ENCODE measurements at places on chromosomes 4 and X.

- DNase-seq: no peak
- no peak overlapping the region for H3K4me3 ChIP-seq
- H3K4me1 ChIP-seq: no peaks in the 10 kb centered on the region
- H3K27me3 ChIP-seq: no peaks in the 10 kb centered on the region
These were observed 226.2 kb upstream of the TENM3 start for GRCh38 chr4:182017038-182017437.

DNA sequence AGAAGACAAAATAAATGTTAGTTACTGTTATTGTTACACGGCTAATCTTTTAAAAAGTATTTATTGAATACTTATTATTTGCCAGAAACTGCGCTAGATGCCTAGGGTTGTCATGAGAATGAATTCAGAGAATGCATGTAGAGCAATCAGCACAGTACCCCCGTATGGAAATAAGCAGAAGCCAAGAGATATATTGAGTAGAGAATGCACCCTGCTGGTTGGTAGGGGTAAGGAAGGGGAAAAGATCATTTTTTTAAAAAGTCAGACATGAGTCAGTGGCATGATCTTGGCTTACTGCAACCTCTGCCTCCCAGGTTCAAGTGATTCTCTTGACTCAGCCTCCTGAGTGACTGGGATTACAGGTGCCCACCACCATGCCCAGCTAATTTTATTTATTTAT is 13.1 kb upstream of the DRP2 start:
- no peak overlapping the region for H3K27ac ChIP-seq
- no peak overlapping the region for H3K4me3 ChIP-seq
- H3K36me3 ChIP-seq: no peaks in the 10 kb centered on the region
- no peaks in the 10 kb centered on the region for H3K27me3 ChIP-seq

- no peak overlapping the region for H3K4me3 ChIP-seq
- peaks cover 2% of the 10 kb centered on the region for H3K4me1 ChIP-seq
- peaks cover 10% of the 10 kb centered on the region for H3K36me3 ChIP-seq
- peaks cover 4% of the 10 kb centered on the region for H3K27me3 ChIP-seq
- no peak for DNase-seq
These were observed 72.9 kb downstream of the SHOX start for GRCh38 chrX:703466-703865.

GRCh38 chr4:185566425-185566824 is 31.1 kb upstream of the PDLIM3 start:
- H3K4me3 ChIP-seq: no peak overlapping the region
- H3K4me1 ChIP-seq: no peaks in the 10 kb centered on the region
- no peak for DNase-seq
- peaks cover 16% of the 10 kb centered on the region for H3K27me3 ChIP-seq

DNA sequence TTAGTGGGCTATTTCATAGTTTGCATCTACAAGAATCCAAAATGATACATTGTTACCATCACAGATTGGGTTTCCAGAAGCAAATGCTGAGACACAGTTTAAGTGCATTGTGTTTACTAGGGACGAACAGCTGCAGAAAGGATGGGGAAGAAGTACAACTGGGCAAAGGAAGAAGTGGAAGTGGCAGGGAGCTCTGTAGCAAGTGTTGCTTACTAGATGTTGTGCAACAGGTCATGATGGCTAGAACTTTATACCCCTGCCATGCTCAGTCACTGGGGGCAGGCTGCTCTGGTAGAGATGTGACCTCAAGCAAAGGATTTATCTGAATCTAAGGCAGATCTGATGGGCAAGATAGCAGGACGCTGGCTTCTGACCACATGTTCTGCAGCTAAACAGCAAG is 76.1 kb upstream of the EMCN start:
- DNase-seq: no peak
- H3K4me1 ChIP-seq: no peaks in the 10 kb centered on the region
- H3K27ac ChIP-seq: no peak overlapping the region
- no peaks in the 10 kb centered on the region for H3K36me3 ChIP-seq
- H3K4me3 ChIP-seq: no peak overlapping the region

- H3K36me3 ChIP-seq: no peaks in the 10 kb centered on the region
- H3K4me1 ChIP-seq: no peaks in the 10 kb centered on the region
- no peak overlapping the region for H3K27ac ChIP-seq
- H3K27me3 ChIP-seq: no peaks in the 10 kb centered on the region
- no peak for DNase-seq
These were observed 739.4 kb upstream of the TENM3 start for GRCh38 chr4:181503687-181504390.

- H3K27ac ChIP-seq: no peak overlapping the region
- no peaks in the 10 kb centered on the region for H3K36me3 ChIP-seq
- peaks cover 5% of the 10 kb centered on the region for H3K27me3 ChIP-seq
- no peak for DNase-seq
- H3K4me3 ChIP-seq: no peak overlapping the region
These were observed 139.3 kb downstream of the CHIC2 start for GRCh38 chr4:53925050-53925605.

DNA sequence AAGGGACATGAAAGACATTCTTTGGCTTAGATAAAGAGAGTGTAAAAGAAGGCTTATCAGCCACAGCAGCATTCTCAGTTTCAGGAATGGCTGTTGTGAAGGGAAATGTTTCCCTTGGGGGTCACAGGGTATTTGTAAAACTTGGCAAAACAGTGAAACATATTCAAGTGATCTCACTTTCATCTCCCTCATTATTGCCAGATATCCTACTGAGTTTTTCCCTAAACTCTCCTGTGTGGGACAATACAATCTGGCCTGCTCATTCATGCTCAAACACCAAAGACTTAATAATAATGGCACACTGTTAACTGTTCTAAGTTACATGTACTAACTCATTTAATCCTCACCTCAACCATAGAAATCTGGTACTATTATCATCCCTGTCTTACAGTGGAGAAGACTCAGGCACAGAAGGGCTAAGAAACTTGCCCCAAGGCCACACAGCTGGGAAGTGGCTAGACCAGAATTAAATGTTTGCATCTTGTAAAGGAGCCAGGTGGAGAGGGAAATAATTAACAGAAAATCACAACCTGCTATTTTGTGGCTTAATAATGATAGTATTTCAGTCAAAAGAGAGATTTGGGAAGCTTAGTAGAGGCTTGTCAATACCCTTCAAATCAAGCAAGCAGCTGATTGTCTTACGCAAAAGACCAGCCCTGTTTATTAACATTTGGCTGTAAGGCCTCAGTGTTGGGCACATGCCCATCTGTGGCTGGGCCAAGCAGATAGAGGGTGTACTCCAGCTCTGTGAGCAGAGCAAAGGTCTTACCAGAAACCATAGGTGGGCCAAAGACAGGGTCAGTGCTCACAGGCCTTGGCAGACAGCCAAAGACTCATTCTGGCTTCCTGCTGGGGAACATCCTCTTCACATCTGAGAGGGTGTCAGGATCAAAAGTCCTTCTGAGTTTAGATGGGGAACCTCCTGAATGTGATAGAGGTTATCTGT is 17.3 kb downstream of the SMPX start:
- no peak for DNase-seq
- H3K36me3 ChIP-seq: no peaks in the 10 kb centered on the region
- H3K27ac ChIP-seq: no peak overlapping the region
- H3K4me3 ChIP-seq: no peak overlapping the region

- H3K27me3 ChIP-seq: no peaks in the 10 kb centered on the region
- H3K4me3 ChIP-seq: no peak overlapping the region
- H3K4me1 ChIP-seq: no peaks in the 10 kb centered on the region
- peaks cover 1% of the 10 kb centered on the region for H3K36me3 ChIP-seq
These were observed 755.4 kb upstream of the HTR2C start for GRCh38 chrX:113828470-113828869.

DNA sequence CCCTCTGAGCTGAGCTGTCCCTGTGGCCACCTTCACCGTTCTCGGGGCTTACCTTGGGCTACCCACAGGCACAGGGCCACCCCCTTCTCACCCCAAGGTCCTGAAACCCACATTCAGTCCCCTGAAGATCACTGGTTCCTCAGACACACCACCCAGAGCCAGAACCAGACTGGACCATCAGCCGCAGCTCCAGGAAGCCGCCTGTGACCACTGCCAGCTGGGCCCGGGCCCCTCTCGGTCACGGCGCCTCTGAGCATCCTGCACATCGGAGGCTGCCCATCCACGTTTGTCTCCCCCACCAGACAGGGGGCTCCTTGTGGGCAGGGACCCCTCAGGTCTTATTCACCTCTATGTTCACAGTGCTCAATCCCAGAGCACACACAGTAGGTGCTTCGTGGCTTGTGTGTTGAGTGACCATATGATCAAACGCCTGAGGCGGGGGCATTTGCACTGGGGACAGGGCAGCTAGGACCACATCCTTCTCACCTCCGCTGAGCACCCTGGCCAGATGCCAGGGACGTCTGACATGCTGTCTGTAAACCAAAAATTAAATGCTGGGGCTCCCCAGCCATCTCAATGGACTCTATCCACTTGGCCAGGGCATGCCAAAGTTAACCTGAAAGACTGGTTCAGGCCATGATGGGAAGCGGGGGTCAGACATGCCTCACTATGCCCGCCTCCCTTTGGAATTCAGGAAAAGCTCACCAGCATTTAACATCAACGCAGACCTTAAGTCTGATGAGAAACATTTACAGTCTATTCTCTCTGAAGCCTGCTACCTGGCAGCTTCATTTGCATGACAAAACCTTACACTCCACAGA is 109.4 kb upstream of the AFAP1 start:
- H3K4me1 ChIP-seq: peaks cover 13% of the 10 kb centered on the region
- no peak overlapping the region for H3K4me3 ChIP-seq
- H3K27me3 ChIP-seq: no peaks in the 10 kb centered on the region
- no peak overlapping the region for H3K27ac ChIP-seq
- no peak for DNase-seq
- no peaks in the 10 kb centered on the region for H3K36me3 ChIP-seq

- H3K27me3 ChIP-seq: peaks cover 24% of the 10 kb centered on the region
- no peaks in the 10 kb centered on the region for H3K36me3 ChIP-seq
- H3K4me1 ChIP-seq: no peaks in the 10 kb centered on the region
- DNase-seq: no peak
These were observed 11.4 kb downstream of the RTL8B start for GRCh38 chrX:135010921-135011320.

- no peak for DNase-seq
- no peaks in the 10 kb centered on the region for H3K4me1 ChIP-seq
- H3K4me3 ChIP-seq: no peak overlapping the region
- no peak overlapping the region for H3K27ac ChIP-seq
- no peaks in the 10 kb centered on the region for H3K27me3 ChIP-seq
- no peaks in the 10 kb centered on the region for H3K36me3 ChIP-seq
These were observed 54.8 kb downstream of the FGFBP1 start for GRCh38 chr4:15883610-15884243.

- no peak overlapping the region for H3K4me3 ChIP-seq
- no peaks in the 10 kb centered on the region for H3K36me3 ChIP-seq
- H3K4me1 ChIP-seq: no peaks in the 10 kb centered on the region
- no peaks in the 10 kb centered on the region for H3K27me3 ChIP-seq
- no peak for DNase-seq
- H3K27ac ChIP-seq: no peak overlapping the region
These were observed 104.7 kb upstream of the KLHL13 start for GRCh38 chrX:118221270-118221669.

DNA sequence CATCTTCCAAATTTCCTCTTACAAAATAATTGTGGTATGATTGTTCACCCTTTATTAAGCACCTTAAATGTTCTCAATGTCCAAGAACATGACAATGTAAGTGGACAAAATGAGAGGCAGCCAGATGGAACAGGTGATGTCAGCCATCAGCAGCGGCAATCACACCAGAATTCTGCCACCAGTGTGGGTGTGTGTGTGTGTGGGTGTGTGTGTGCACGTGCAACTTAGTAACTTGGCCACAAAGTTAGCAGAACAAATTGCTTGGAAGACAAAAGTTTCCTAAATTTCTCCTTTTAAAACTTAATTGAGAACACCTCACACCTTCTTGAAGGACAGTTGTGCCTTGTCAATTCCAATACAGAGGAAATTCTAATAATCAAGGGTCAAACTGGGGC is 18.7 kb downstream of the LNX1 start:
- no peaks in the 10 kb centered on the region for H3K4me1 ChIP-seq
- DNase-seq: no peak
- H3K36me3 ChIP-seq: no peaks in the 10 kb centered on the region
- no peaks in the 10 kb centered on the region for H3K27me3 ChIP-seq

Data from naive B cell (primary cell).